ENCODE measurements at places on chromosomes 2 and 18. TPM values are rescaled to one million over a fixed set of nuclear protein-coding genes. Genes with fewer than 3 reads are reported as not detected.

DNA sequence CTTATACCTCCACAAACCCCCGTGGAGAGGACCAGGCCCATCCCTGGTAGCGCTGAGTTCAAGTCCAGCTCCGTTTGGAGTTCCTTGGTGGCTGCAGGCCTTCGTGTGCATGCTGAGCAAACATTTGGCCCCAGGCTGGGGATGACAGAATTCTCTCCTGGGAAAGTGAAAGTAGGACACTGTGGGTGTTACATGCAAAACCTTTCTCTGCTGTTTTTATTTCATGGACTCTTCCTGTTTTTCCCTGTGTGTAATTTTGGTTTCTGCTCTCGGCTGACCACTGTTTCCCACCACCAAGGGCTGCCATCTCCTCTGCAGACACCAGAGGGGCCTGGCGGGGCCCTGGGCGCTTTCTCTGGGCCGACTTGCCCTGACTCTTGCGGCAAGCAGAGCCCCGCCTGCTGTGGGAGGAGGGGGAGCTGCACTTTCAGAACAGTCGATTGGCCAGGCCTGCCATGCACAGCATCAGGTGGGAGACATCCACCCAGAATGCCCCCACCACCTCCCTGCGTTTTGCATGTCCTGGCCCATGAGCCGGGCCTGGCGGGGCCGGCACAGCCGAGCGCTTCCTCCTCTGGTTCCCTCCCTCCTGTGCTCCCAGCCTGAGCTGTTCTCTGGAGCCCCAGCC, 102.4 kb downstream of the CABLES1 start:
- peak; percentile 70 for DNase-seq

- no peak for DNase-seq
Measured at GRCh38 chr2:100731535-100731981, 88.4 kb upstream of the NPAS2 start.

GRCh38 chr2:58572731-58573130, 331.6 kb upstream of the FANCL start:
- no peak for DNase-seq

- DNase-seq = no peak
Measured at GRCh38 chr2:240300261-240300821, 135.1 kb upstream of the GPC1 start.

DNA sequence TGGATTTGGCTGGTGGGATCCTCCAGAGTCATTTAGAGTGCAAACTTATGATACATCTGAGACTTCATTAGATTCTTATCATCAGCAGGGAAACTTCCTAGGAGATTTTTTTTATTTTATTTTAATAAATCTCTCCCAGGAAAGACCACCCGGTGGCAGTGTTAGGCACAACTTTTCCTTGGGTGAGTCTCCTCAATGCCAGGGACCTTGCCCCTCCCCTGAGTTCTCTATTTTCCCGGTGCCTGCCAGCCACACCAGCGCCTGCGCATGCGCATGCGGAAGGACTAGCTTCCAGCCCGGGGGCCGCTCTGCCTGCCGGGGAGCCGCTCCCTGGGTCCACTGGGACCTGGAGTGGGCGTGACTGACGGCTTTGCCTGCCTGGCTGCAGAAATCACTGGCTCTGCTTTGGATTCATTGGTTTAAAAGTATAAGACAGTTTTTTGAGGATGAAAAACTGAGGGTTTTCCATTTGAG, 86.6 kb downstream of the TMEM182 start:
- peak; percentile 58 for DNase-seq

GRCh38 chr2:2229626-2230432, 101.2 kb downstream of the MYT1L start:
- DNase-seq = no peak

DNA sequence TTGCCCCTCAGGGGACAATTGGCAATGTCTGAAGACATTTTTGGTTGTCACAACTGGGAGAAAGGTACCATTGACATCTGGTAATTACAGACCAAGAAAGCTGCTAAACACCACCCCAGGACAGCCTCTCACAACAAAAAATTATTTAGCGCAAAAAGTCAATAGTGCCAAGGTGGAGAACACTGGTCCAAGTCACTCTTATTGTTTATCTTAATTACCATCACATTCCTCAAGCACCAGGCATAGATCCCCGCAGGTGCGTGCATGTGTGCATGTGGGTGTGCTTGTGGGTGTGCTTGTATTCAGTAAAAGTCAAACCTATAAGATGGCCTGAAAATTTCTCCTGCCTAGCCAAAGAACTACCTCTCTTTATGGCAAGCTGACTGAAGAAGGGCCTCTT, 74.9 kb upstream of the WDR75 start:
- DNase-seq = no peak

GRCh38 chr18:25862881-25863600, 227.4 kb downstream of the SS18 start:
- no peak for DNase-seq

The SCTR gene
- total RNA-seq = not detected

Data from ureter (tissue), 1 donor.